Activated gamma-delta T cell (primary cell): ENCODE measurements at places on chromosomes 12 and 14.

- peak; percentile 12 for DNase-seq
Measured at GRCh38 chr14:58426670-58427280, 556 bp downstream of the TIMM9 start.

DNA sequence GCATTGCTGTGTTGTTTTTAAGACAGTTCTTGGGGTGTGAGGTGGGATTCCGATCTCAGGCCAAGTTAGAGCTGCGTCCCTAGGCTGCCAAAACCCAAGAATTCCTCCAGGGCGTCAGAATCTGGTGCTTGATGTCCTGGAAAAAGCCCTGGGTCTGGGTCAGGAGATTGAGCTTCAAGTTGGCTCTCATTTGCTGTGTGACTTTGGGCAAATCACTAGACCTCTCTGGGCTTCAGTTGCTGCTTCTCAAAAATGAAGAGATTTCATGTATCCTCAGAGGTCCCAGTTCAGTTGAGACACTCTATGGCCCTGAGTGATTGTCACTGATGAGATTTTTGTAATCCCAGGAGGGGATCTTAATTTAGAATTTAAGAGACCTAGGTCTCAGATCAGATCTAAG is 1.9 kb downstream of the WSCD2 start:
- no peak for DNase-seq

DNA sequence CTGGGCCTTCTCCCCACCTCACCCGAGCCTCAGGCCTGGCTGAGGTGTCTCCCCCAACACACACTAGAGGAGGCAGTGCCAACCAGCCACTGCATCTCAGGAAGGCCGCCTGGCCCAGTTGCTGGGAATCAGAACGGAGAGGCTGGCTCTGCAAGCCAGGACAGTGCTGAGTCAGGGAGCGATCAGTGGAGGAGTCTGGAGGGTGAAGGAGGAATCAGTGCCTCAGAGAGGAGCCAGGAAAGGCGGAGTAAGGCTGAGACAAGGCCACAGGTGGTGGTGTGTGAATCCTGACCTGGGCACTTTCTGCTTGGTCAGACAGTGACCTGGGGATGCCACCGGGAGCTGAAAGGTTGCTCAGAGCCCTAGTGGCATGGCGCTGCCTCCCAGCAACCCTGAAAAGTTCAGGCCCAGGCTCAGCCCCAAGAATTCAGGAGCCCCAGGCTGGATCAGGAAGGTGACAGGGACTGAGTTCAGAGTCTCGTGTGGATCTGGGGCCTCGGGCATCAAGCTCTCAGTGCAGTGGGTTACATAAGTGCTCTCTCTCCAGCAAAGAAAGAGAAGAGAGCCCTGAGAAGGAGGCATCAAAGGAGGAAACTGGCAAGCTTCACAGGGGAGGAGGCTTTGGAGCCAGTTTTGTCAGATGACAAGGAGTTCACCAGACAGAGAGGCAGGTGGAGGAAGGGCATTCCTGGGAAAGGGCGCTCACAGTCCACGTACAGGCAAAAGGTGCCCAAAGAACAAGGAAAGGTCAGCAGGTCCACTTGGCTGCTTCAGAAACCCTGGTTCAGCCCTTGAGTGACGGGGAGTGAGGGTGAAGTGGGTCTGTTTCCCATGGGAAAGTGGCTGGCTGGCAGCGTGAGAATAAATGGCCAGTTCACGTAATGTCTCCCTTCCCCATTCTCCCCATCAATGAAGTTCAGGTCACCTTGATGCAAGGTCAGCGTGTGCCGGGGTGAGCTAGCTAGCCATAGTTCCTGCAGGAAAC is 87.8 kb downstream of the ZFP36L1 start:
- DNase-seq = no peak

- DNase-seq = no peak
Measured at GRCh38 chr14:101825797-101826196, 64.3 kb downstream of the PPP2R5C start.

DNA sequence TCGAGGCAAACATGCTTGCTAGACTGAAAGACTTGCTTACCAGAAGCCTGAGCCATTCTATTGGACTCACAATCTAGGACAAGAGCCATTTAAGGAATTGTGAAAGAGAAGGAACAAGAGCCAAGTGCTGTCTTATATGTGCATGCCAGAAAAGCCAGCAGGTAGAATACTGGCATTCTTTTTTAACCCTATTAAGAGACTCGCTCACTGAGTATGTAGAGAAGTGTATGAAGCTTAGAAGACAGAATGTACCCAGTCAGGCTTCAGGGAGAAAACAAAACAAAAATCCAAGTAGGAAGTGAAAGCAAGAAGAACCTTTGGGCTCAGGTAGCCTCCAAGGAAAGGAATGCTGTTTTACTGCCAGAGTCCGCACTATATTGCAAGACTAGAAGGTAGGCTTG is 65.9 kb downstream of the DCAF5 start:
- DNase-seq = no peak

DNA sequence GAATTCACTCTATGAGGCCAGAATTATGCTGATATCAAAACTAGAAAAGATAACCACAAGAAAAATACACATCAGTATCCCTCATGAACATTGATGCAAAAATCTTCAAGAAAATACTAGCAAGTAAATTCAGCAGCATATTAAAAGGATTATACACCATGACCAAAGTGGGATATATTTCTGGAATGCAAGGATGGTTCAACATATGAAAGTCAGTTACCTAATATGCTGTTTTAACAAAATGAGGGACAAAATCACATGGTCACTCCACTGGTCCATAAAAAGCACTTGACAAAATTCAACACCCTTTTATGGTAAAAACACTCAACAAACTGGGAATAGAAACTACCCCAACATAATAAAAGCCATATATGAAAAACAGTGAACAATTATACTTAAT is 40.3 kb downstream of the TECPR2 start:
- no peak for DNase-seq
